ENCODE measurements at places on chromosomes 6 and 20. TPM values are rescaled to one million over a fixed set of nuclear protein-coding genes. Genes with fewer than 3 reads are reported as not detected.

DNA sequence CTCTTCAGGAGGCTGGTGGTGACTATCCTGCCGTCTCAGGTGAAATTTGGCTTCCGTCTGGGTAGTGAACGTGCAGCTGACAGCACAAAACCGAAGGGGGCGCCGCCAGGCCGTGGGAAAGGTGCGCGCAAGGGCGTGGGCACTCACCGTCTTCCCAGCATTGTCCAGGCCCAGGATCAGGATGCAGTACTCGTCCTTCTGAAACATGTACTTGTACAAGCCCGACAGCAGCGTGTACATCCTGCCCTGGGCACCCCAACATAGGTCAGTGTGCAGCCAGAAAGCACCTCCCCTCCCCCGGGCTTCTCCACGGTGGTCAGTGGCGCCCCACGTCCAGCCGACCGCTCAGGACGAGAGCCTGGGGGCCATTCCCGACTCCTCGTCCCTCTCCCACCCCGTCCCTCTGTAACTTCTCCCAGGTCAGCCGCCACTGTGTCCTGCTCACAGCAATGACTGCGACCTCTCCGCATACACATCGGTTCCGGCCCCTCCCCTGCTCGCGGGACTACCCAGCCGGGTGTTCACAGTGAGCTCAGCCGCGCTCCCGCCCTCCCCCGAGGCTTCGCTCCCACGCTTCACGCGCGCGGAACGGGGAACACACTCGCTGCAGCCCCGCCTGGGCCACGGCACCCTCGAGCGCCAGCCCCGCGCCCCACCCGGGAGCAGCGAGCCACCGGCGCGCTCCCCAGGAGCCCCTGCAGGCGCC lies 771 bp downstream of the ARFRP1 start:
- DNase-seq = peak; percentile 5

GRCh38 chr20:40785346-40785745 lies 96.3 kb upstream of the MAFB start:
- no peak for DNase-seq

The ZNF334 gene
- total RNA-seq = 0.14 TPM

DNA sequence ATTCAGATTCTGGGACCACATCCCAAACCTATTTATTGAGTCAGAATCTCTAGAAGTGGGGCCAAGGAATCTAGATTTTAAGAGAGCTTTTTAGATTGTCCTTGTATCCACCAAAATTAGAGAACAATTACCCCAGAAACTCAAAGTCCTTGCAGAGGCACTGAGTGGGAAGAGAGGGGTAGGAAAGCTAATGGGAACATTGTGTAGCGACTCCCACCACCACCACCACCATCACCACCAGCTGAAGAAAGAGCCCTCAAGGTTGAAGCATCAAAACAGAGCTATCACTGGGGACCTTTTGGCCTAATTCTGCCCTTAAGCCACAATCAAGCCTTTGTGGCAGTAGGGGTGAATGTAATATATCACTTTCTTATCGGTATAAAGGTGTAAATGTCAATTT lies 39.0 kb upstream of the SLC32A1 start:
- no peak for DNase-seq

- peak; percentile 60 for DNase-seq
These were observed 60.2 kb upstream of the RALY start for GRCh38 chr20:33933469-33933909.

DNA sequence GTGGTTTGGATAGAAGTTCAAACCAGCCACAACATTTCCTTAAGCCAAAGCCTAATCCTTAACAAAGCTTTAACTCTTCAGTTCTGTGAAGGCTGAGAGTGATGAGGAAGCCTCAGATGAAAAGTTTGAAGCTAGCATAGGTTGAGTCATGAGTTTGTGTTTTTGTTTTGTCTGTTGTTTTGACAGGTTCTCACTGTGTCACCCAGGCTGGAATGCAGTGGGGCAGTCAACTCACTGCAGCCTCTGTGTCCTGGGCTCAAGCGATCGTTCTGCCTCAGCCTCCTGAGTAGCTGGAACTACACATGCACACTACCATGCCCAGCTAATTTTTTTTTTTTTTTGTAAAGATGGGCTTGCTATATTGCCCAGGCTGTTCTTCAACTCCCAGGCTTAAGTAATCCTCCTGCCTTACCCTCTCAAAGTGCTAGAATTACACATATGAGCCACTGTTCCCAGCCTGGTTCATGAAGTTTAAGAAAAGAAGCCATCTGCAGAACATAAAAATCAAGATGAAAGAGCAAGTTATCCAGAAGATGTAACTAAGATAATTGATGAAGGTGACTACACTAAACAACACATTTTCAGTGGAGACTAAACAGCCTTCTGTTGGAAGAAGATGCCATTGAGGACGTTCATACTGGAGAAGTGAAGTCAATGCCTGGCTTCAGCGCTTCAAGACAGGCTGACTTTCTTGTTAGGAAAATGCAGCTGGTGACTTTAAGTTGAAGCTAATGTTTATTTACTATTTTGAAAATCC lies 96.2 kb downstream of the SMAP1 start:
- no peak for DNase-seq

The CEBPB gene
- 22.1 TPM for total RNA-seq

GRCh38 chr6:93392797-93393196 lies 26.6 kb downstream of the EPHA7 start:
- no peak for DNase-seq

DNA sequence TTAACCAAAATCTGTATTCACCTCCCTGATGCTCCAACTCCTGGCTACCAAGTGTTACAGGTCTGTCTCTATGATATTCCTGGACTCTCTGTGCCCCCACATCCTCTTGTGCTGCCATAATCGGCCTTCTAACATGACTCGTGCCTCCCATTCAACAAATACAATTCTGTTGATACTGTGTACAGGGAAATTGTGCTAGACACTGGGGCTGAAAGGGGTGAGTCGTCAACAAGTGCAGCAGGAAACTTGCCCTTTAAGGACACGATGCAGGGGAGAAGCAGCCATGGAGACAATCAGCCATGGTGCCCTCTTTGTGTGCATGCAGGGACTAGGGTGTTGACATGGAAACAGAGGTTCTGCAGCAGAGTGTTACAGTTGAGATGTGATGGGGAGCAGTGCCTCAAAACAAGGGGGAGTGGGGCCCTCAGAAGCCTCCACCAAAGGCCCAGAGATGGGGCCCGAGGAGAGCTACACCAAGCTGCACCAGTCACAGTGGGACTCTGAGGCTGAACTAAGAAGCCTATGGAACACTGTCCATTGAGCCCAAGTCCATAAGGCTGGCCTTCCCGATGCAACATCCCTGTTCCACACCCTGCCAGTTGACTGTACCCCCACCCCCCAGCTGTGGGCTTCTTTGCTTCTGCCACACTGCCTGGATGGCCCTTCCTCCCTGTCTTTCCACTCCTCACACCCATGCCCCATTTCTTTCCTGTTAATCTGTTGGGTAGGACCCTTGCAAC lies 3.1 kb downstream of the PCED1A start:
- no peak for DNase-seq

The BACH2 gene
- total RNA-seq = 0.31 TPM

DNA sequence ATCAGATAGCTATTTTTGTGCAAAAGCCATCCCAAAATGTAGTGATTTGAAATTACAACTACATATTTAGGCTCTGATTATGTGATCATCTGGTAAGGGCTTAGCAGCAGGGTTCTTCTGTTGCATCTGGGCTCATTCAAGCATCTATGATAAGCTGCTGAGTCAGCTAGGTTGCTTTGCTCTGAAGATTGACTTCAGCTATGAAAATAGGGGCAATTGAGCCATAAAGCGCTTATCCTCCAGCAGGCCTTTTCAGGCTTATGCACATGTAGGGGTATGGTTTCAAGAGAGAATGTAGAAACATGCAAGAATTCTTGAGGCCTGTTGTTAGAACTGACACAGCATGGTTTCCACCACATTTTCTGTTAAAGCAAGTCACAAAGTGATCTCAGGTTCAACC lies 114.1 kb downstream of the PLCB1 start:
- DNase-seq = no peak

The FERMT1 gene
- 0.56 TPM for total RNA-seq

DNA sequence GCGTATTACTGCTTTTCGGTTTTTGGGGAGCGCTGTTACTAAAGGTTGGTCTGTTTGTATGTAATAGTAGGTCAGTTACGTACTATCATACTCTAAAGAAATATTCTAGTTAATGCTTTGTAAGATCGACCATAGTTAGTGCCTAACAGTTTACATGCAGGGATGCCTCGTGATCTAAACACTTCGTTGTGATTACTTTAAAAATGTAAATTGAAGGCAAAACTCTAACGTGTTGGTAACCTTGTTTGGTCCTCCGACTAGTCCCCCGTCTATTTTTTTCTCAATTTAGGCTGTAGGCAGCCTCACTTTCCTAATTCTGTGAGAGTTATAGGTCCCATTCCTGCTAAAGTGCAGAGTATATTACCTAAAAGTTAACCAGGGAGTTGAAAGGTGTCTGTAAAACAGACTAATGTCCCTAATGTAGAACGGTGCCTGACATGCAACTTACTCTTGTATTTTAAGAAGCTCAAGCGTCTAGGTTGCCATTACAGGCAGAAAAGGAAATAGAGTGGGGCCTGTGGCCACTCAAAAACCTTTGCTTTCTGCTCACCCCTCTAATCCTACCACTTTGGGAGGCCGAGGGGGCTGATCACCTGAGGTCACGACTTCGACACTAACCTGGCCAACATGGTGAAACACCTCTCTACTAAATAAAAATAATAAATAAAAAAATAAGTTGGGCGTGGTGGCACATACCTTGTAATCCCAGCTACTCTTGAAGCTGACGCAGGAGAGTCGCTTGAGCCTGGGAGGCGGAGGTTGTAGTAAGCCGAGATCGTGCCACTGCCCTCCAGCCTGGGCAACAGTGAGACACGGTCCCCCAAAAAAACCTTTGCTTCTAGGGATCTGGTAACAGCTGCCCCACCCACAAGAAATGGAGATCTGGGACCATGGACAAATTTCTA lies 37.8 kb downstream of the HFE start:
- no peak for DNase-seq

The HMGCLL1 gene
- total RNA-seq = not detected

The MPC1 gene
- 46.1 TPM for total RNA-seq

The CLDN20 gene
- not detected for total RNA-seq

- no peak for DNase-seq
These were observed 167.5 kb downstream of the VEGFA start for GRCh38 chr6:43937236-43938177.

DNA sequence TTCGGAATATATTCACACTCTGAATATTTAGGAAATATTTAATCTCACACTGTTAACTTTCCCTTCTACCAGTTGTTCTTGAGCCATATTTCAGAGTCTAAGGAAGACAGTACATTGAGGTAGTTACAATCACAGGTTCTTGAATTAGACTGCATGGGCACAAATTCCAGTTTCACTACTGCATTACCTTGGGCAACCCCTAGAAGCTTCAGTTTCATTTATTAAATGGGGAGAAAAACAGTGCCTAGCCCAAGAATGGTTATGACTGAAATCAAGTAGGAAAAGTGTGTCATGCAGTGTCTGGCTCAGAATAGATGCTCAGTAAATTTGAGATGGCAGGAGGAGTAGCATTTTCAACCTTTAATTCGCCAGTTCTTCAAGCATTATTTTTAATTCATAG lies 124.5 kb upstream of the SAMD5 start:
- no peak for DNase-seq

DNA sequence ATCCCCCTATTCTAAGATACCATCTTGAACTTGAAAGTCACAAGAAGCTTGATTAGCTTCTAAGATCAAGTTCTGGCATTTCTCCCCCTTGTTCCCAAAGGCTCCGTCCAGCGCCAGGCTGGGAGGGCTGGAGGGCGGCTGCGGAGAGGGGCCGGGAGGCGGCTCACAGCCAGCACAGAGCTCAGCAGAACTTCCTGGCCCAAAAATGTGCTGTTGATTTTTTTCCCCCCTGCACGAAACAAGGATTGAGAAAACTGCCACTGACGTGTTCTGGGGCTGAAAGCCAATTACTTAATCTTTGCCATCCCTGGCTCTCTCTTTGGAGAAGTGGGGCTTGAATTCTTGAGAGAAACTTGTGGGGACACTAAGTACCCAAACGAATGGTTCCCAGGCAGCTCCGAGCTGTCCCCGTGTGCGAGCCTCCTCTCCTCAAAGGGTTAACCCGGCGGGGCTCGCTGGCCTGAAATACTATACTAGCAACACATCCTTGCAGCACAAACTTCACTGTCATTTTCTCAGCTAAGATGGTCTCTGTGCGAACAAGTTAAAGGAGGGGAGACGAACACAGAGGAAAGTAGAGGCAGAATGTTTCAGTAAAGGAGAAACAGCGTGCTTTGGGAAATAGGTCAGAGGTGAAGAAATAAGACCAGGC lies 452 bp downstream of the TRAF3IP2 start:
- peak; percentile 38 for DNase-seq

DNA sequence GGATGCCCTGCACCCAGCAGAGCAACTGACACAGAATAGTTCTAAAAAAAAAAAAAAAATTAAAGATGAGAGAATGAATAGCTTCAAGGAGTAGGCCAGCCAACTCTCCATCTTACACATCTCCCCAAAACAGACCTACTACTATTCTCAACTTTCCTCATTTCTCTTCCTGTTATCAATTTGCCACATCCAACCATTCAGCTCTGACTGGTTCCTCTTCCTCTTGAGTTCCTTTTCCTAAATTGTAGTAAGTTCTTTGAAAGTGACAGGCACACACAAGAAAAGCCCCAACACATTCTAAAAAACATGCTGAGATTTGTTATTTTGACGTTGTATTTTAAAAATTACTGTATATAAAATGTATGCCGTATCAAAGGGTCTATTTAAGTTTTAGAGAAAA lies 117.2 kb downstream of the PDSS2 start:
- DNase-seq = no peak

The DNAAF9 gene
- 1.7 TPM for total RNA-seq

The FILIP1 gene
- total RNA-seq = 0.88 TPM

DNA sequence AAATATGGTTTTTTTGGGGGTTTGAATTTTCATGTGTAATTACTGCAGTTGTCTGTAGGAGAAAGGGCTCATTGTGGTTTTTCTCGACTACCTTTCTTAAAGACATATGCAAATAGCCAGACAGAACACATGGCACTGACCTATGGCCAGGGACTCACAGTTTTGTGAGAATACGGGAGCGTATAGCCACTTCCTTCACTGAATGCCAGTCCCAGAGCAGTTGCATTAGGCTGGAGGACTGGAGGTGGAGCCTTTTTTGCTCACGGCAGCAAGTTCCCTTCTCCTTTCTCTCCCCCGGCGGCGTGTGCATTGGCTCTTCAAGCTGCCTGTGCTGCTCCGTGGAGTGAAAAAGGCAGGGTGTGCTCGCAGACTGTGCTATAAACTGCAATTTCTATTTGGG lies 114.9 kb downstream of the AKAP7 start:
- DNase-seq = no peak

DNA sequence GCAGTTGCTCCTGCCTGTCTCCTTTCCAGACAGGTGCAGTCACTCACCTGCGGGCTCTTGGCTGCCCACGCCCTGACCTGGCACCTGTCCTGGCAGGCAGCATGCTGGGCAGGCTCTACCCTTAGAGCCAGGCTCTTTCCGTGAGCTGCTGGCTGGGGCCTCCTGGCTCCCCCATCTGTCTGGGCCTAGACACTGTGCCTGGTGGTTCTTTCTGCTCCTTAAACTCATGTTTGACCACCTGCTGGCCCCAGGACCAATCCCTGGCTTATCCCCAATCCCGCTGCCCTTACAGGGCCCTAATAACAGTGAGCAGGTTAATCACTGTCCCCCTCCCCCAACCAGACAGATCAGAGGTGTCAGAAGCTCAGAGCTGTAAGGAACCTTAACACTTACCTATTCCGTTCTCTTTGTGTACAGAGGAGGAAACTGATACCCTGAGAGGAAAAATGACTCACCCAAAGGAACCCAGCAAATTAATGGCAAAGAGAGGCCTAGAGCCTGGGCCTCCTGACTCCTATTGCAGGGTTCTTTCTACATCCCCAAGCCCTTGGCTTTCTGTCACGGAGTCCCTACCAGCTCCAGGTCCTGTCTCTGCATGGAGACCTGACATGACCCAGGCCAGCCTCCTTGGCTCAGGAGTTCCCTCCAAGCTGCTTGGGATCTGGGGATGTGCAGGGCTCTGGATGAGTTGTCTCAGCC lies 54.7 kb downstream of the RAB44 start:
- no peak for DNase-seq

Measured in H4 (cell line).